ENCODE measurements at places on chromosomes 1 and 21. TPM values are rescaled to one million over a fixed set of nuclear protein-coding genes. Genes with fewer than 3 reads are reported as not detected.

The BACE2 gene
- total RNA-seq = 39.5 TPM

The RGS13 gene
- total RNA-seq = 0.32 TPM

The LHX8 gene
- not detected for total RNA-seq

The ATP6V1G3 gene
- not detected for total RNA-seq

The B3GALT2 gene
- 26.4 TPM for total RNA-seq

The CSMD2 gene
- 0.58 TPM for total RNA-seq

The MFSD2A gene
- total RNA-seq = 3.8 TPM

The SEC16B gene
- 2.2 TPM for total RNA-seq

The CD244 gene
- total RNA-seq = 0.80 TPM

The CDA gene
- total RNA-seq = 6.5 TPM

The CSF1 gene
- 44.1 TPM for total RNA-seq

- peak; percentile 45 for DNase-seq
These were observed 1.0 kb upstream of the CDKN2C start for GRCh38 chr1:50968821-50969610.

GRCh38 chr1:230377324-230377723 is 48.8 kb downstream of the PGBD5 start:
- DNase-seq = no peak

GRCh38 chr1:85623061-85623471 is 42.5 kb downstream of the CCN1 start:
- no peak for DNase-seq

GRCh38 chr1:230127105-230128054 is 60.3 kb downstream of the GALNT2 start:
- no peak for DNase-seq

- no peak for DNase-seq
These were observed 55.0 kb upstream of the RIPK4 start for GRCh38 chr21:41821756-41822431.

DNA sequence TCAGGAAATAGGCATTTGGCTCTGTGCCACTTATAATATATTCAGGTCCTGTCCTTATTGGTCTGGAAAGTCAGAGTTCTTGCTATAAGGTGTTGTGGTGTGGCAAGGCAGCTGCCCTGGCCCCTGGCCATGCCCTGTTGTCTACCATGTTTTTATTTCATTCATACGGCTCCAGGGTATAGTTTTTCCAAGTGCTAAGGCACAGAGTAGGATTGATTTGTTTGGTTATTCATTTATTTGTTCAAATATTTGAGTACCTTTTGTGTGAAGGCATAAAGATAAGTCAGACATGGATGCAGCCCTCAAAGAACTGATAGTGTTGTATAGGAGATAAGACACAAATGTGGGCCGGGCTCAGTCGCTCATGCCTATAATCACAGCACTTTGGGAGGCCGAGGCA is 10.1 kb downstream of the ZBTB8B start:
- DNase-seq = no peak

DNA sequence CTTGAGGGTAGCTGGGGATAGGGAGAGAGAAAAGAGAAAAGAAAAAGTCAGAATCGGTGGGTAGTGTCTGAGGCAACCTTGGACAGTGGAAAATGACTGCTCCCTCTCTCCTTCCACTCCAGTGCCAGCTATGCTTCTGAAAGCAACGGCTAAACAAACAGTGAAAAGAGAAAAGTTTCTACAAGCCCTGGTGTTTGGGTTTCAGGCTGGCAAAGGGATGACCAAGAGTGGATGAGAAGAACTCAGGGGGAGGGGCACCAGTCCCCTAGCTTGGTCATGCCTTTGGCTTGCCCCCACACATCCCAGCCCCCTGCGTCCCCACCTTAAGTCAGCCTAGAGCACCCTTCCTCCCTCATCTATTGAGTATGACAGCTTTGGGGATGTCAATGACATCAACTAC is 8.6 kb downstream of the IL22RA1 start:
- no peak for DNase-seq

DNA sequence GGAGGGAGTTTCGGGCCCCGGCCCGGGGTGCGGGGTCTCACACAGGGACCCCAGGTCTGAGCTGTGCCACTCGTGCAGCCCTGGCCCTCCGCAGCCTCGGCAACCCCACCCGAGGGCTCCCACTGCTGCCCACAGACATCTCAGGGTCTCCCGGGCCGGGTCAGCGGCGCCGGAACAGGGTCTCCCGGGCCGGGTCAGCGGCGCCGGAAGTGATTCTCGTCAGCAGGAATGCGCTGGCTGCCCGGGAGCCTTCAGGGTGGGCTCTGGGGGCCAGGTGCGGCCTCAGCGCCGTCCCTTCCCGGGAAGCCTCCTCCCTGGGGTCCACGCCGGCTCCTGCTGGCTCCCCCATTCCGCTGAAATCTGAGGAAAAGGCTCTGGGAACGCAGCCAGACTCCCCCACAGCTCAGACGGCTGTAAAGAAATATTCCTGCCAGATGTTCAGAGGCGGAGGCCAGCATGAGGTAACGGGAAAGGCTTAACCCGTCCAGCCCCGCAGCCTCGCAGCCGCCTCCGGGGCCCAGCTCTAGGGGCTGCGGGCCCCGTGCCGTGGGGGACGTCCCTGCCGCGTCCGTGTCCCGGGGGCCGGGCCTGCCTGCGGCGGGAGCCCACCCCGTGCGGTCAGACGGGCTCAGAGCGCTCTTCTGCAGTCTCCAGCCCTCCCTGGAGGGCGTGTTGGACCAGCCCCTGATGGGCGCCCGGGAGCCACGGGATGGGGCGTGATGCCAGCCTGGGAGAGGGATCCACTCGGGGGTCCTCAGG is 8.7 kb upstream of the COL6A1 start:
- peak; percentile 88 for DNase-seq

GRCh38 chr1:226553924-226554282 is 5.3 kb downstream of the STUM start:
- no peak for DNase-seq

- no peak for DNase-seq
These were observed 1.3 kb downstream of the TMEM79 start for GRCh38 chr1:156285437-156285836.

GRCh38 chr1:65050735-65051134 is 84.4 kb upstream of the JAK1 start:
- DNase-seq = no peak

DNA sequence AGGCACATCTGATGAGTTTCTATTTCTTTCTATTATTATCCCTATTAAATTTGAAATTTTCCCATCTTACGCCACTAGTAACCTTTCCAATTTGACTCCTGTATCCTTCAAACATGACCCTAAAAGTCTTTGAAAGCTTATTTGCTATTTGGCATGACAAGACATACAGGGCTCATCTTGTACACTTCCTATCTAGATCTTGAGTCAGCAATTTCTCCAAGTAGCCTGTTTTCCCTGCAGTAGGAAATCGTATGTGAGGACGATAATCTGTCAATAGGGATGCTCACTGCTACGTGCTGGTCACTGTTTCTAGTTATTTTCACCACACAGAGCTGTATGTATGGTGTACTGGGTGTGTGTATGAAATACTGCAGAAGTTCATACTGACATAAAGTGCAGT is 142.7 kb downstream of the CDC42BPA start:
- DNase-seq = no peak

DNA sequence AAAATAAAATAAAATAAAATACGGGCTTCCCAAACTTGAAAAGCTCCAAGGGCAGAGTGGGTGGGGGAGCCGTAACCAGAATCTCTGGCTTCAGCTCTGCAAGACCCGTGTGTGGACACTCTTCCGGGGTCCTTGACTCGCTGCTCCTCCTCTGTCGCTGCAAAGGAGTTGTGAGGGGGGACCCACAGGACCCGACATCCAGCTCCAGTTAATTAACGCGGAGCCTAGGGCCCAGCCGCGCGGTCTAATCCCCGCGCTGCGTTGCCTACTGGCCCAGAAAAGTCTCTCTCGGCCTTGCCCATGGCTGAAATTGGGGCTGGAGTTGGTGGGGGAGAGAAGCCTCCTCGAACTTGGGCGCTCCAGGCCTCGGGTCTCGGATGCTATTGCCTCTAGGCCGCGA is 1.8 kb downstream of the LMX1A start:
- no peak for DNase-seq

DNA sequence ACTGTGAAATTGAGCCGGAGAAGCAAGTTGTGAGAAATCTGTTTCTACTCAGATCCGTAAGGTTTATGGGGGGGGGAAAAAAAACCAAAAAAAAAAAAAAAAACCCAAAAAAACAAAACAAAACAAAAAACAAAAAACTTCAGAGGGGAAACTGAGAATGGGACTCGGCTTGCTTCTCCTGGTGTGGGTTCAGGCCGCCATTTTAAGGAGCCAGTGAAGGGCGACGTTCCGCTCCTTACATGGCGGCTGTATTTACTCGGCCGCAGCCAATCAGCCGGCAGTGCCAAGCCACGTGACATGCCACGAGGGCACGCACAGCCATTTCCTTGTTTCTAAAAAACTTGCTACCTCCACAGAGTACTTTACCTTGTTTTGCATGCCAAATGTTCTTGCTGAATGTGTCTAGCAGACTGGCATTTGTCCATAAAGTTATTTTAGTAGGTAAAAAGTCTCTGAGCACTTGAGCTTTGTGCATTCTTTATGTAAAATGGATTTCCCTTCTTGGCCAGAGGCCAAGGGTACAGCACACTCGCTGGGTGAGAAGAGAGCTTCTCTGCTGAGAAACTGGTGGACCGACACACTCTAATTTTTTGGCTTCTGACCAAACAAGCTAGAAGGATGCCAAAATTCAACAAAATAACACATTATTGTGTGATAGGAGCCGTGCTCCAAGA is 101.8 kb downstream of the NFIA start:
- peak; percentile 95 for DNase-seq

DNA sequence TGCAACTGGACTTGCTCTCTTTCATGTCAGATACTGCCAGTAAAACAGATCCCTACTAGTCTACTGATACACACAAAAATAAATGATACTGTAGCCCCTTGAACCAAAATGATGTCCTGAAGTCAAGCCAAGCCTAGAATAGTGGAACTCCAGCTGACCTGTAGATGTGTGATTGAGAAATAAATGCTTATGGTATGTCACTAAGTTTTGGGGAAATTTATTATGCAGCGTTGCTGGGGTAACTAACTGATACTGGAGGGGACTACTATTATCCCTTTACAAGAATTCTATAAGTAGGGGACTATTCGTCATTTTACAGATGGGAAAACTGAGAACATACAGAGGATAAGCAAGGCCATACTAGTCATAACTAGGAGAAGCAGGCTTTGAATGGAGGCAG is 55.6 kb downstream of the RPL5 start:
- no peak for DNase-seq

DNA sequence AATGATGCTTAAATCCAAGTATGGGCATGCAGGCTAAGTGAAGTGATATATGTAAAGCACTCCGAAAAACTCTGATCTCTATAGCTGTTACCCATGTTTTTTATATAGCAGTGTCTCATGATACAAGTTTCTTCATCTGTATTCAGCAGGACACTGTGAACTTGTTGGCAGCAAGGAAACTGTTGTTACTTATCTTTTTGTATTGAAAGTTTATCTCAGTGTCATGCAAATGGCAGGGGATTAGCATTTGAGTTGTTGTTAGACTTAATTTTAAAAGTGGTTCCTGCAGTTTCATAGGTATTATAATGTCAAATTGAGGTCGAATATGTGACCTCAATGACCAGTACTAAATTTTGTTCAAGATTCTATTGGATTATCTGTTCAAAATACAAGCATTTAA is 47.9 kb downstream of the NCAM2 start:
- DNase-seq = no peak

DNA sequence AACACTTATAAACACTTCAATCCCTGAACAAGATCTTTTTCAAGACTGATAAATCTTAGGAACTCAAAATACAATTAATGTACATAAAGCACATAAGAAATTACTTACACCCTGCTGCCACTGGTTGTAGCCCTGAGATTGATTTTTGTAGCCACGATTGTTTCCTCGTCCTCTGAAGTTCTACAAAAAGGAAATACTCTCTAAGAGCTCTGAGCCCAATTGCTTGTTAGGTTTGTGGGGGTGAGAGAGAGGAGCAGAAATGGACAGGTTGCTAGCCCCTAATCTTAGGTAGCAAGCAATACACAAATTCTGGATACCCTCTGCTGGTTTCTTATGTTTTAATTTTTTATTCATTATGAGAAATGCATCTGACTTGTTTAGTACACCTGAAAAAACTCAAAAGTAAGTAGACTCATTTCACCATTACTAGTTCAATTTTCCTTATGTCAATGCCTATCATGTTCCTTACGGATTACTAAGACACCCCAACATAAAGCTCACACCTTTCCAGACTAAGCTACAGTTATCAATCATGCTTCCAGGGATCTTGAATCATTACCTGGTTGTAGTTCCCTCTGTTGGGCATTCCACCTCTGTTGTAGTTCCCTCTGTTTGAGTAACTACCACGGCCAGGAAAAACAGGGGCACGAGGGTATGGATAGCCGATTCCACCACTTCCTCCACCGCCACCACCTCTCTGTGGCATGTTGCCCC is 9.3 kb downstream of the HNRNPU start:
- no peak for DNase-seq

- DNase-seq = no peak
These were observed 8.4 kb downstream of the QSOX1 start for GRCh38 chr1:180163041-180163440.

DNA sequence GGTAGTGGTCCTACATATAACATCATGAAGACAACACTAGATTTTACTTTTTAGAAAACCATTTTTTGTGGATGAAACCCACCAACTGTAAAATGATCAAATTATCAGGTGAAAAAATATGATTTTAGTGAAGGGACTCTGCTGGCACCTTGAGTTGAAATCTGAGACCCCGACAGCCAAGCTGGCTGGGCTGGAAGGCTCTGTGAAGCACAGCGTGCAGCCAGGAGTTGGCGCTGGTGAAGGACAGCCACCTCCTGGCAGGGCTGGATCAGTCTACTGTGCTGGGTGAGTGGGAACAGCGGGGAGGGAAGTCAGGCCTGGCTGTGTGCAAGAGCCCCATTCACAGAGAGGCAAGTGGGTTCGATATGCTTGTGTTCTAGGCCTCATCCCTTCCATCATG is 47.9 kb downstream of the DDAH1 start:
- DNase-seq = no peak

- no peak for DNase-seq
These were observed 14.3 kb downstream of the ALG6 start for GRCh38 chr1:63381741-63382140.

GRCh38 chr21:42440187-42440792 is 36.6 kb downstream of the UBASH3A start:
- no peak for DNase-seq

GRCh38 chr1:224472806-224473205 is 38.2 kb upstream of the WDR26 start:
- no peak for DNase-seq

DNA sequence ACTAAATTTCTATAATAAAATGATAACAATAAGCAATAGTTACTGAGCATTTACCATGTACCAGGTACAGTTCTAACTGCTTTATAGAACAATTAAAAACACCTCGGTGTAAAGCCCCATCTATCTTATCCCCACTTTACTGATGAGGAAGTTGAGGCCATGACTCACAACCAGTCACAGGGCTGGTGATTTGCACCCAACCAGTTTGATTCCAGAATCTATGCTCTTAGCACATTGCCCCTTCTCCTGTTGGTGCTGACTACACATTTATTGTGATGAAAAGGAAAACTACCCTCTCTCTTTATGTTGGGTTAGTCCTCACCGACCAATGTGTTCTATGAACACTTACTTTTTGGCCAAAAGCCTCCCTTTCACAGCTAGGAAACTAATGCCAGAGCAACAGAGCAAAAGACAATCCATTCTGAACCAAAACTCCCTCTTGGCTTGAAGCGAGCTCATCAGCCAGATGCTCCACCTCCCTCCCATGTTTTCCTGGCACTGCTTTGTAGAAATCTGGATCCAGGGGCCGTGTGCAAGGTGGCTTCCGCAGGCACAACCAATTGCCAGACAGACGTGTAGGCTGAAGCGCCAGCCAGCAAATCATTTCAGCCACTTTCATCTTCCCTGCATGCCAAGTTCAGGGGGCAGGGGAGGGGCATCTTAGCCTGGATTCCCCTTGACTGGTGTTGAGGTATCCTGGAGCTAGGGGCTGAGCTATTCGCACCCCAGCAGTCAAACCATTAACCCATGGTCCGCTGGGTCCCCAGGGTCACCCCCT is 32.0 kb upstream of the SLC30A1 start:
- peak; percentile 72 for DNase-seq
